ENCODE measurements at places on chromosomes 16 and 17. TPM values are rescaled to one million over a fixed set of nuclear protein-coding genes. Genes with fewer than 3 reads are reported as not detected.
A peak's percentile ranks its signal among the peaks of the same experiment; 100 is the strongest.

- H3K4me1 ChIP-seq, result peaks cover 4% of the 10 kb centered on the region
- no peaks in the 10 kb centered on the region for H3K27me3 ChIP-seq
- DNase-seq, result peak; percentile 82
- H3K36me3 ChIP-seq, result peaks cover 2% of the 10 kb centered on the region
- peak overlapping the region; percentile 92 for H3K27ac ChIP-seq
Measured at GRCh38 chr16:30949650-30950515, 1.0 kb downstream of the ORAI3 start.

- H3K27me3 ChIP-seq, result no peaks in the 10 kb centered on the region
- no peak overlapping the region for H3K27ac ChIP-seq
- no peak for DNase-seq
- no peak overlapping the region for H3K4me3 ChIP-seq
- no peaks in the 10 kb centered on the region for H3K36me3 ChIP-seq
- peaks cover 5% of the 10 kb centered on the region for H3K4me1 ChIP-seq
Measured at GRCh38 chr17:2926019-2926650, 129.9 kb downstream of the RAP1GAP2 start.

The SLC47A2 gene
- 0.27 TPM for total RNA-seq

GRCh38 chr16:85679870-85680269 lies 8.9 kb downstream of the GINS2 start:
- H3K36me3 ChIP-seq, result peaks cover 10% of the 10 kb centered on the region
- no peak for DNase-seq
- H3K4me1 ChIP-seq, result no peaks in the 10 kb centered on the region
- H3K27ac ChIP-seq, result peak overlapping the region; percentile 11
- H3K4me3 ChIP-seq, result no peak overlapping the region

- H3K36me3 ChIP-seq, result no peaks in the 10 kb centered on the region
- H3K27me3 ChIP-seq, result no peaks in the 10 kb centered on the region
- DNase-seq, result no peak
- no peaks in the 10 kb centered on the region for H3K4me1 ChIP-seq
Measured at GRCh38 chr16:16062023-16062937, 112.9 kb downstream of the ABCC1 start.

The SNX20 gene
- total RNA-seq, result not detected

- DNase-seq, result no peak
- H3K27me3 ChIP-seq, result peaks cover 12% of the 10 kb centered on the region
- no peaks in the 10 kb centered on the region for H3K36me3 ChIP-seq
- H3K4me1 ChIP-seq, result no peaks in the 10 kb centered on the region
Measured at GRCh38 chr17:40854175-40854814, 12.7 kb downstream of the KRT12 start.

Data from cardiac muscle cell (in vitro differentiated cells and primary cell).